T-helper 2 cell (primary cell): ENCODE measurements at places on chromosomes 5 and 9.

GRCh38 chr5:181198905-181199519, 6.0 kb downstream of the TRIM7 start:
- no peak for DNase-seq

DNA sequence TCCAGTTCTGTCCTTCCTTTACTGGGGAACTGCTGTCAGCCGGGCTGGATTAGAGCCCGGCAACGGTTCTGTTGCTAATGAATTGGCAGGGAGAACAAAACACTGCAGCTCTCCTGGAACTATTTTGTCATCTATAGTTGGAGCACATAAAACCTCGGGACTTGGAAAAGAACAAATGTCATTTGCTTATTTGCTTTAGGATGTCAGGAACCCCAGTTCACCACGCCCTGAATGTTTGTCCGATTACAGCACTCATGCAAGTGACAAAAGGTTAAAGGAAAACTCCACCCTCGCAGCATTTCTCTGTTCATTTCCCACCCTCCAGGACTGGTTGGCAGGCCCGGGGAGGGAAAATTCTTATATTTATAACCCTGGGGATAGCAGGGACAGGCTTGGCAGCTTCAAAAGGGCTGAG, 66.4 kb upstream of the PLPP1 start:
- no peak for DNase-seq

DNA sequence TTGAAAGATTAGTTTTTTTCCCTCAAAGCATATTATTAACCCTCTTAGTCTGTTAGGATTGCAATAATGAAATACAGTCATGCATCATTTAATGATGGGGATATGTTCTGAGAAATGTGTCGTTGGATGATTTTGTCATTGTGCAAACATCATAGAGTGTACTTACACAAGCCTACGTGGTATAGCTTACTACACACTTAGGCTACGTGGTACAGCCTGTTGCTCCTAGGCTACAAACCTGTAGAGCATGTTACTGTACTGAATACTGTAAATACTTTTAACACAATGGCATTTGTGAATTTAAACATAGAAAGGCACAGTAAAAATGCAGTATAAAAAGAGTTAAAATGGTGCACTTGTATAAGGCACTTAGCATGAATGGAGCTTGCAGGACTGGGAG, 132.7 kb downstream of the PDE8B start:
- DNase-seq: no peak

DNA sequence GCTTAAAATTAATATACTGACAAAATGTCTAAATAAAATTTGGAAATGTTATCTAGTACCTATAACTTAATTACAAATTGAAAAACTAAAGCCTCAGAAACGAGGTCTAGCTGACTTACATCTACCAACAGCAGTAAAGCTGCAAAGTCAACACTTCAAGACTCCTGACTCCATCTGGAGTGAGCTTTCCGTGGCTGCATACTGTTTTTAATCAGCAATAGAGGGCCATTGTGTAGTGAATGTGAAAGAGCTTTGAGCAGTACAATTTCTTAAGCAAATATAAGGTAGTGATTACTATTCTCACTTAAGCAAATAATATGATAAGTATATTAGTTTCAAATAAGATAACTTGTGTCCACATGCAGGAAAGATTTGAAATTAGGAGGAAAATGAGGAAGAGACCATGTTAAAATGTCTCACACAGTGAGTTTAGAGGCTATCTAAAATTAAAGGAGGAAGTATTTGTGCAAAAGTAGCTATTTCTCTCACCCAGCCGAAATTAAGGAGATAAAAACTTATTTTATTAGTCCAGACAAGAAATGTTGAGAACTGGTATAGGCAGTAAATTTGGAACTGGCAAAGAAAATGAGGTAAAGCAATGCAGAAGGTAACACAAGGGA, 6.4 kb downstream of the SPINK6 start:
- DNase-seq: no peak
